Occipital lobe (tissue), 3 donors: ENCODE measurements at places on chromosomes 13 and 19. TPM values are rescaled to one million over a fixed set of nuclear protein-coding genes. Genes with fewer than 3 reads are reported as not detected.

ZNF85 gene
- total RNA-seq = 33.2 TPM

FCER2 gene
- not detected for total RNA-seq

NTF4 gene
- not detected for total RNA-seq

CYP4F8 gene
- not detected for total RNA-seq

IL17D gene
- 7.6 TPM for total RNA-seq

HMG20B gene
- total RNA-seq = 9.4 TPM

PNMA8C gene
- 25.3 TPM for total RNA-seq

SYNE4 gene
- not detected for total RNA-seq

MYO1F gene
- 1.7 TPM for total RNA-seq

SPINT2 gene
- 73.9 TPM for total RNA-seq

TEX101 gene
- total RNA-seq = not detected

DIRAS1 gene
- total RNA-seq = 23.1 TPM

ZFP14 gene
- total RNA-seq = 61.1 TPM

ZNF100 gene
- 15.1 TPM for total RNA-seq

ZNF284 gene
- 8.3 TPM for total RNA-seq

EMP3 gene
- total RNA-seq = 7.0 TPM
